HT1080 (cell line): ENCODE measurements at places on chromosomes 16 and 17. TPM values are rescaled to one million over a fixed set of nuclear protein-coding genes. Genes with fewer than 3 reads are reported as not detected.
A peak's percentile ranks its signal among the peaks of the same experiment; 100 is the strongest.

DNA sequence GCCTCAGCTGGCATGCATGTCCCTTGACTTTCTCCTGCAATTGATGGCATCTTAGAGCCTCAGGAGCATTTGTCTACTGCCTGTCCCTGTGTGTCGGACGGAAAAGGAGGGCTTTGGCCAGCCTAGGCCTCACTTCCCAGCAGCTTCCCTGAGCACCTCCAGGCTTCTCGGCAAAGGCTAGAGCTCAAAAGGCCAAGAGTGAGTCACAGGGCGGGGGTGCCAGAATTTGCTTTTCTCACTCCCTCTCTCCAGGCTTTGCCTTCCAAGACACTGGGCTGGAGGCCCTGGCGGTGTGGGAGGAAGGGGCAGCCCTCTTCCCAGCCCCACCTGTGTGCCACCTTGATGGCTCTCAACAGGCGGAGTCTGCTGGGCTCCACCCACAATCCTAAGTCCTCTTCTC is 107.3 kb upstream of the MAF start:
- no peak for DNase-seq

DNA sequence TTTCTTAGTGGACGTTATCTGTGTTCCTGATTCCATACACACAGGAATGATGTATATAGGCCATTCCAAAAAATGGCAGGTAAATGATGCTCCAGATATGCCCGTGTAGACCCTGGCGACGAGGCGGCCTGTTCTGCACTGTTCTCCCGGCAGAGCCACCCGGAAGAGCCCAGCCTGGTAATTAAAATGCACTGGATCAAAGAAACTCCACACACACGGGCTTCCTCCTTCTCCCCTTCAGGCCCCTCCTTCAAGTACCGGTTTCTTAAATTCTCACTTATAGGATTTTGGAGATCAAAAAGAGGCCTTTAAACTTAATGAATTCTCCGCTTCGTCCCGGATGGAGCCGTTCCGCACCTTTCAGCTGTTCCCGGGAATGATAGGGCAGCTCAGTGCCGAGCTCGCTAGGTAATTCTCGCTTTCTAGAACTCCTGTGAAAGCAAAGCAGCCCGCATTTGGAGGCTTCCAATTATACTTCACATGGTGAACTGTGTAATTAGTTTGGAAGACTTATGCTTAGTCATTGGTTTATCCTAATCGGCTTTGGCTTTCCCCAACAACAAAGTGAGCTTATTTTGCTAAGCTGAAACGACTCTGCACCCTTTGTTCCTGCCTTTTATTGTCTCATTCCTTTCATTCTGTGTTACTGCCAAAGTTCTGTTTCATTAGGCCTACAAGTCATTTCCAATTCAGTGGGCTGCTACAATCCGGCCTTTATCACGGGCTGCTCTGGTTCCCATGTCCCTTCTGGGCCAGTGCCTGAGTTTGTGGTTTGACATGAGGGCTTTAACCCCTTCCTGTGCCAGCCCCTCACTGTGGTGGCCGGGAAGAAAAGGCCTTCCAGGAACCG is 150.0 kb downstream of the MSI2 start:
- no peak for DNase-seq

- DNase-seq: no peak
Observed at GRCh38 chr16:980595-980854, 1.0 kb upstream of the SOX8 start.

DNA sequence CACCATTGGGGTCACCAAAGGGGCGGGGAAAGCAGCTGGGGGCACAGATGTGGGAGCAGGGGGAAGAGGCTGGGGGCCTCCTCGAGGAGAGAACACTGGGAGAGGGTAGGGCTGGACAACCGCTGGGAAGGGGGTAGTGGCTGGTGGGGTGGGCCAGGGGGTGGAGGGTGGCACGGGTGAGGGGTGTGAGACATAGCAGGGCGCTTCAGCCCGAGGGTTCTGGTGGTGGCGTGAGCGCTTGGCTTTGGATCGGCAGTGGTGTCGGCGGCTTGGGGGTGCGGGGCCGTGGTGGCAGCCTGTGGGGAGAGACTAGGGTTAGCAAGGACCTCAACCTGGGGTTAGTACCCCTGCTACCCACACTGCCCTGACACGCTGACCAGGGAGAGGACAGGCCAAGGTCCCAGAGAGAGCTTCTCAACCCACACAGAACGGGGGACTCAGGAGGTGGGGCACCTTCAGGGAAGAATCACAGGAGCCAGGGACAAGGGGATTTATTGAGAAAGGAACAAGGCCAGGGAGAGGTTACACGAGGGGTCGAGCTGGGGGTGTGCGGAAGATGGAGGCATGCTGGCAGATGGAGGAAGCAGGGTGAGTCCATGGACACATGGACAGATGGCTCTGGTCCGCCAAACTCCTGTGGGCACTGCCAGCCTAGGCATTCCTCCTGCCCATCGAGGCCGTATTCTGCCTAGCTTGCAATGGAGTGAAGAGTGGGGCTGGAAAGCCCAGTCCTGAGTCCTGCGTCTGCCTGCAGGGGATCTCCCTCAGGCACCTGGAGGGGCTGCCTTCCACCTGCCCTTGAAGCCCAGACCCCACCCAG is 8.4 kb downstream of the PER1 start:
- no peak for DNase-seq

DNA sequence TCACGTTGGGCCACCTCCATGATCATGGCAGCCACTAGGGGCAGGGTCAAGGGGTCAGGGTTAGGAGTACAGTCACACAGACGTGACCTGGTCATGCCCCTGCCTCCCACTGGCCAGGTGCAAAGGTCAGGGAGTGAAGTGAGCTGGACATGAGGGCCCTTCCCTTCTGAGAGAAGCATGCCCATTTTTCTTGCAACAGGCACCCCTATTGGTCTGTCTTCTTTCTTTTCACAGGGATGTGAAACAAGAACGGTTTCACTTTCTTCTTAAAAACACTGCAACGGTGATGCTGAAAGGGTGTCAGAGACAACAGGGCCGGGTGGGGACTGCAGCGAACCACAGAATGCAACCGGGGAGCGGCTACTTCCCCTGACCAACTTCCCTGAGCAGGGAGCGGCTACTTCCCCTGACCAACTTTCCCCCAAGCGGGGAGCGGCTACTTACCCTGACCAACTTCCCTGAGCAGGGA is 52.1 kb upstream of the DOC2B start:
- DNase-seq: no peak

DNA sequence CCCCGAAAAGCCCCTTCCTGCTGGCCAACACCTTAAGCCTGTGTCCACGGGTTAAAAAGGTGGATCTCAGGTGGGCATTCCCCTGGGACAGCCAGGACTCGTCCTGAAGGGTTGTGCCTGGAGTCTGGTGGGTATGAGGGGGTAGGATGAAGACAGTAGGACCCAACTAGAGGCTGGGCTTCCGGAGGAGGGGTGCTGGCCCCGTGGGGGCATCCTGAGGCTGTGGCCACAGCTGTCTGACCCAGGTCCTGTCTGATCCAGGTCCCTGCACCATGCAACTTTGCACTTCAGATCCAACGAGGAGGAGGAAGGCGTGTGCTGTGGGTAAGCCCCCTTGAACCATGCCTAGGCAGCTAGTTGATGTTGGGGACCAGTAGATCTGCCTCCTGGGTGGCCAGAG is 37.6 kb upstream of the CPNE2 start:
- no peak for DNase-seq

DNA sequence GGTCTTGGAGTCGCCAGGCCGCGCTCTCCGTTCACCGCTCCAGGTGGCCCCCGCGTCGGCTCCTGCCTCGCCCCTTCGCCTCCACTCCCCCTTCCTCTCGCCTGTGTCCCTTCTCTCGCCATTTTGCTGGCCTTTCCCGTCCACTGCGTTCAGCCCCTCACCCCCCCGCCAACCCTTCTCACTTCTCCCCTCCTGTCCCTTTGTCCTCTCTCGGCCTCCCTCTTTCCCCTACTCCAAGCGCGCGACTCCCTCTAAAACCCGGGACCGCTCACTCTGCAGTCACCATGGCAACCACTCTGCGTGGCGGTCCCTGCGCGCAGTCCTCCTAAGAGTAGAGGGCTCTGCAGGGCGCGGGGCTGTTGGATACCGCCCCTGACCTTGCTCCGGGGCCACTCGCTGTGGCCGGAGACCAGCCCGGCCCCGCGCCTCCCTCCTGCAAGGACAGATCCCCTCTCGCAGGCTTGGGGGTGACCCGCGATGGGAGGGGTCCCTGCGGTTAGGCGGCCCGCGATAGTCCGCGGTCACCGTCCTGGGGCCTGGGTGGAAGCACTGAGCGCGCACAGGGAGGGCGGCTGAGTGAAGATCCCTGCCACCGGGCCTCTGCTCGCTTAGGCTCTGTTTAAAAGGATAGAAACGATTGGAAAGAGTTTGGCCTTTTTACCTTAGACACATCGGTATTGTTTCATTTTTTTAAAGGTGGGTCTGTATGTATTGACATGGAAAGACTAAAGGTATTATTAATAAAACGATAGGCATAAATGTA is 454 bp downstream of the CCDC40 start:
- DNase-seq: peak; percentile 39

DNA sequence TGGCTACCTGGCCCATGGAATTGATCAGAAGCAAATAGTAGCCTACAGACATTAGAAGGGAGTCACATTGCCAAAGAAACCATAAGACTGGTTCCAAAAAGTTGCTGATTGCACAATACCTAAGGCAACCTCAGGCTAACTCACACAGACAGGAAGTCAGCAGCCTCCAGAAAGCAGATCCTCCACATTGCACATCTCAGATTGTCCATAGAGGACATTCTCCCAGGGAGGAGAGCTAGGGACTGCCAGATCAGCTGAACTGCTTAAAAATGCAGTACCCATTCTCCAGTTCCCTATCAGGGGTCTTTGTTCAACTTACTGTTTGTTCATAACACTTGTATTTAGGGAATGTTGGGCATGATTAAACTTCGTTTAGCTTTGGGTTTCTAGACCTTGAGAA is 4.2 kb downstream of the CCL3 start:
- peak; percentile 29 for DNase-seq

PRKCB gene
- not detected in 2 replicates for total RNA-seq
